Pulmonary artery endothelial cell (primary cell): ENCODE measurements at places on chromosomes 5 and 9. TPM values are rescaled to one million over a fixed set of nuclear protein-coding genes. Genes with fewer than 3 reads are reported as not detected.

DNA sequence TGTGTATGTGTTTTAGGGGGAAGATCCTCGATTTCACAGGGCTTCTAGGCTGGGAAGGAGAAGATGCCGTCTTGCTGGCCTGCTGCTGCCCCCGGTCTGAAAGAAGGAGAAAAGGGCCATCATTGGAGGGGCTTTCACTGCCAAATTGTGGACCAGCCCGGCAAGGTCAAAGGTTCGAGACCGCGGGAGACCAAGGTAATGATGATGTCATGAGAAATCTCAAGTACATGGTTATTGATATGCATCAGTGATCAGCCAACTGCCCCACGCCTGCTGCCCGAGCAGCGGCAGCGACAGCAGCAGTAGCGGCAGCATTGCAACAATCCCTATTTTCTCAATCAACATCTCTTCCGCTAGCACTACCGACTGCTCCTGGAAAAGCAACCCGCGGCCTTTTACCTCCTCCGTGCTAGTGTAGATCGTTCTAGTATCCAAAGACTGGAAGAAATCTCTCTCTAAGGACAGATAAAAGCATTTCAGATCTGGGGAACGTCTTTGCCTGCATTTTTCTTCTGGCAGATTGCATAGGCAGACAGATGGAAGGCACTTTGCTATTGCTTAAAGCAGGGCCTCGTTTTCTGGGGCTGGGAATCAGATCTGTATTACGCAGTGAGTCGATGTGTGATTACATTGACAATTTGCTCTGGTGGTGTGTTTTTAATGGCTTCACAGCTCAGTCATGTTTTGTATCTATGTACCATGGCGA is 215.3 kb downstream of the MEF2C start:
- DNase-seq, result no peak

- no peak for DNase-seq
Observed at GRCh38 chr9:127721391-127721821, 5.5 kb downstream of the TTC16 start.

- no peak for DNase-seq
Observed at GRCh38 chr5:135400866-135401265, 1.8 kb upstream of the MACROH2A1 start.

GRCh38 chr5:154487541-154487940 is 9.5 kb upstream of the HAND1 start:
- no peak for DNase-seq

- DNase-seq, result no peak
Observed at GRCh38 chr9:126483468-126484073, 130.2 kb upstream of the LMX1B start.

GRCh38 chr9:18795947-18796671 is 236.9 kb downstream of the SAXO1 start:
- DNase-seq, result no peak

GRCh38 chr9:95766906-95767305 is 108.6 kb upstream of the ERCC6L2 start:
- DNase-seq, result no peak

DNA sequence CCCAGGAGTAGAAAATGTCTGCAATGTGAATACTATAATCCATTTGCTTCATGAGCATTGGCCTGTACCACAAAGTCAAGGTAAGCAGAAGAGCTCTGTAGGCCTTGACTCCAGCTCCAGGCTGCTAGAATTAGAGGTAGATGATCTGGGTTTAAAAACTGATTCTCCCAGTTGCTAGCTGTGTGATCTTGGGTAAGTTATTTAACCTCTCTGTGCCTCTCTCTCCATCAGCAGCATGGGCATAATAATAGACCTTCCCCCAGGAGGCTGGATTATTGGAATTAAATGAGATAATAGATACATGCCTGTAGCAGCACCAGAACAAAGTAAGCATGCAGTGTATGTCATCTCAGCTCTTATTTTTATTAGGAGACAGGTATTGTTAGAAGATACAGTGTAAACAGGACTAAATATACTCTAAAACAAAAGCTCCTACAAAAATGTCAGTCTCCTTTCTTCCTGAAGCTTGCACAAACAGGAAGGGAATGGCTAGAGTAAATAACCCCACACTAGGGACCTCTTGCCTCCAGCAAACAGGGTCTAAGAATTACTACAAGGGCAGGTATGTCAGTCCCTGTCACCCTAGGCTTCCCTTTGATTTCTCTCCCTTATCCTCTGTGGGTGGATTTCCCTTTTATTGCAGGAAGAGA is 57.5 kb downstream of the PSAT1 start:
- DNase-seq, result no peak

DNA sequence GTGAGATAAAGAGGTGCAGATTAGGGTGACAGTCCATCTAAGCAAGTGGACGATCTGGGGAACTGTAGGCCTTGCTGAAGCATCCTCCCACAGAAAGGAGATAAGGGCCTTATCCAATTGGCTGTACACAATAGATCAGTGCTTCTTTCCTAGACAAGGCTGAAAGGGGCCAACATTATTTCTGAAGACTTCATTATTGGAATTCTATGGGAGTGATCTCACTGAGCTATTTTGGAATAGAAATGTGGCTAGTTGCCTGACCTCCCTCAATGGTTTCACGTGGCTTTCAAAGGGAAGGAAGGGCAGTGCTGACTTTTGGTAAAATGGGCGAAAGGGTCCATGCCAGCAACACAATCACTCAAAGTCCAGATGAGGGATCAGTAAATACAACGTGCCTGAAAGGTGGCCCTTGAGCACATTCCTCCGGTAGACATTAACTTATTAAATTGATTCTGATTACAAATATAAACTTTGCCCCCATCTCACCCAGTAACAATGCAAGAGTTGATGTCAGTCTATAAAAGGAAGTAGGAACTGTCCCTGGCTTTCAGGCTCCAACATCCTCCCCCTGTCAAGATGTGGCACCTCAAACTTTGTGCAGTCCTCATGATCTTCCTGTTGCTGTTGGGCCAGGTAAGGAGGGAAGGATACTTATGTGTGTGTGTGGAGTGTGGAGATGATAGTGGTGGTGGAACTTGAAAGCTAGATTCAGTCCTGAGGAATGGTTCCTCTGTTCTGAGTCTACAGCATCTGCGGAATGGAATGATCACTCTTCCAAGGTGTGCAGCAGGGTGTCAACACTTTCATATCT is at the start of gene LEAP2:
Gene LEAP2, plus strand, starts transcription at position 550 of the 811 bp plus-strand sequence. Its CDS starts 27 bp downstream, at position 577.
- no peak for DNase-seq

DNA sequence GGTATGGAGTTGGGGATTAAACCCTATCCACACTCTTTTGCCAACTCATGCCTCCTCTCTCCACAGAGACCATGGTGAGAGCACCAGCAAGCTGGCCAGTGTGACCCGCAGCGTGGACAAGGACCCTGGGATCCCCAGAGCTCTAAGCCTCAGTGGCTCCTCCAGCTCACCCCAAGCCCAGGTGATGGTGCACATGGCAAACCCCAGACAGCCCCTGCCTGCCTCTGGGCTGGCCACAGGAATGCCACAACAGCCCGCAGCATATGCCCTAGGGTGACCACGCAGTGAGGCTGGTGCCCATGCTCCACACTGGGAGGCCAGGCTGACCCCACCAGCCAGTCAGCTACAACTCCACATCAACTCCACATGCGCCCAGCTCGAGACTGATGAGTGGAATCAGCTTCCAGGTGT is 11.5 kb upstream of the CARD19 start:
- DNase-seq, result no peak

GRCh38 chr5:128053291-128053954 is 30.1 kb upstream of the SLC12A2 start:
- DNase-seq, result no peak

DNA sequence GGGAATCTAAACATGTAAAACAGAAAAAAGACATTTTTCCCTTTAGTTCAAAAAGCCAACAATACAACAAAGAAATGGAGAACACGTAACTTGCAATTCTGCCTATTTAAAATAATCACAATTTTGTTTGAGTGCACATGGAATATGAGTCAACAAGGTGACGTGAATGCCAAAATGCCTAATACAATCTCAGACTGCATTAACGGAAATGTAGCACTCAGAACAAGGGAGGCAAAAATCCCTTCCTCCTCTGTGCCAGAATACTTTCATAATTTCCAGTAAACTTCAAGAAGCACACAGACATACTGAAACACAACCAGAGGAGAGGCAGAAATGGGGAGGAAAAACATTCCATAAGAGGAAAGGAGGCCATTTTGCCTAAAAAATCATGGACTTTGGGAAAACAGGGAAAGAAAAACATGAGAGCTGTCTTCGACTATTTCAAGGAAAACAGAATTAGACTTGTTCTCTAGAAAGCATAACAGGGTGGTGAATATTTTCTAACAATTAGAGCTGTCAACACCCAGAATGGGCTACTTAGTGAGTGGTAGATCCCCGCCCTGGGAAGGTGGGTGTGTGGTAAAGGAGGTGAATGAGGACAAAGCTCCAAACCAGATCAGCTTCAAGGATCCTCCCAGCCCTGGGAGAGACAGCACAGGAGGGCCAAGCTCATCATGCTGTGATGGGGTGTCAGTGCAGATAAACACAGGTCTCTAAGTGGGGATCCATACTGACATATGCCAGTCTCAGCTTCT is 48.2 kb downstream of the ABCA1 start:
- DNase-seq, result peak; percentile 68

Gene NEUROG1
- total RNA-seq, result not detected in 2 replicates

Gene SKP1
- total RNA-seq, result 248 and 304 TPM in 2 replicates

Gene FOXD4L5
- 0.11 and 0.13 TPM in 2 replicates for total RNA-seq

Gene LCN15
- total RNA-seq, result not detected in 2 replicates

Gene KCNN2
- total RNA-seq, result 0.20 and 0.25 TPM in 2 replicates

Gene LPAR1
- 0.04 and 0.07 TPM in 2 replicates for total RNA-seq

Gene C5orf15
- total RNA-seq, result 27.2 and 36.3 TPM in 2 replicates
